Hindlimb muscle (tissue), 1 donor: ENCODE measurements at places on chromosomes 3 and 15.

DNA sequence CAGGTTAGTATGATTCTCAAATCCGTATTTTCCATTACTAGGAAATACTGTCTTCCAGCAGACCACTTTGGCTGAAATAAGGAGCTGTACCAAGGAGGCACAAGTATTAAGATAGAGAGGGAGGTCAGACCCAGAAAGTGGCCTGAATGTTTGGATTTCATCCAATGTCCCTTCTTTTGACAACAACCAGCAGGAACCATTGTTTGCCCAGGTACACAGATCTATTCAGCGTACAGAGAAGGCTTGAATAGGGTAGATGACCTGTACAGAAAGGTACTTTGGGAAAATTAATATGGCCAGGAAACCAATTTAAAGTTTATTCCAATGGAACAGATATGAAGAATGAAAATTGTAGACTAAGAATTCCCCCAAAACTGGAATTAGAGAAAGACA is 12.6 kb downstream of the MTHFS start:
- no peak for DNase-seq

DNA sequence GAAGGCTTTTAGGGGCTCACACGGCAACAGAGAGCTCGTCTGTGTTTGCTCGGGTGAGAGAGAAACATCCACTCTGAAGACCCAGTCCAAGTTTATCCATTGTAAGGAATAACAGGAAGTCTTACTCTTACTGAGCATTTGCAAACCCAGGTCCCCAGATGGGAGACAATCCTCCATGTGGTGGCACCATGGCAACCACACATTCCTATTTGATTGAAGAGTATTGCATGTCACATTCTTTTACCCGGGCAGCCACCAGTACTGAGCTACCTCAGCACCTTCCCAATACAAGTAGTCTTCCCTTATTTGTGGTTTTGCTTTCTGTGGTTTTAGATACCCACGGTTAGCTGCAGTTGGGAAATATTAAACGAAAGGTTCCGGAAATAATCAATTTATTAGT is 302.9 kb upstream of the RASGRP1 start:
- DNase-seq, result no peak

GRCh38 chr15:86062646-86063243 is 16.9 kb upstream of the AGBL1 start:
- no peak for DNase-seq

GRCh38 chr15:80578206-80578595 is 116.9 kb upstream of the ABHD17C start:
- DNase-seq, result no peak

- DNase-seq, result peak; percentile 44
Measured at GRCh38 chr3:115512565-115513415, 110.5 kb upstream of the GAP43 start.

GRCh38 chr3:164779816-164780215 is 298.5 kb downstream of the SI start:
- no peak for DNase-seq

DNA sequence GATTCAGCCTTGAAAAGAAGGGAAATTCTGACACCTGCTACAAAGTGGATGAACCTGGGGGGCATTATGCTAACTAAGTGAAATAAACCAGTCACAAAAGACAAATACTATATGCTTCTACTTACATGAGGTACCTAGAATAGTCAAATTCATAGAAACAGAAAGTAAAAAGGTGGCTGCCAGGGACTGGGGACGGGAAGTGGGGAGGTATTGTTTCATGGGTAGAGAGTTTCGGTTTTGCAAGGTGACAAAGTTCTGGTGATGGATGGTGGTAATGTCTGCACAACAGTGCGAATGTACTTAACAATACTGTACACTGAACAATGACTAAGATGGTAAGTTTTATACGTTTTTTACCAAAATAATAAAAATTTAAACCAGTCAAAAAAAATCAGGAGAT is 4.8 kb downstream of the IDH2 start:
- DNase-seq, result no peak

- no peak for DNase-seq
Measured at GRCh38 chr3:87674397-87675161, 384.2 kb downstream of the CGGBP1 start.

GRCh38 chr15:85800478-85801123 is 5.9 kb upstream of the KLHL25 start:
- DNase-seq, result no peak

DNA sequence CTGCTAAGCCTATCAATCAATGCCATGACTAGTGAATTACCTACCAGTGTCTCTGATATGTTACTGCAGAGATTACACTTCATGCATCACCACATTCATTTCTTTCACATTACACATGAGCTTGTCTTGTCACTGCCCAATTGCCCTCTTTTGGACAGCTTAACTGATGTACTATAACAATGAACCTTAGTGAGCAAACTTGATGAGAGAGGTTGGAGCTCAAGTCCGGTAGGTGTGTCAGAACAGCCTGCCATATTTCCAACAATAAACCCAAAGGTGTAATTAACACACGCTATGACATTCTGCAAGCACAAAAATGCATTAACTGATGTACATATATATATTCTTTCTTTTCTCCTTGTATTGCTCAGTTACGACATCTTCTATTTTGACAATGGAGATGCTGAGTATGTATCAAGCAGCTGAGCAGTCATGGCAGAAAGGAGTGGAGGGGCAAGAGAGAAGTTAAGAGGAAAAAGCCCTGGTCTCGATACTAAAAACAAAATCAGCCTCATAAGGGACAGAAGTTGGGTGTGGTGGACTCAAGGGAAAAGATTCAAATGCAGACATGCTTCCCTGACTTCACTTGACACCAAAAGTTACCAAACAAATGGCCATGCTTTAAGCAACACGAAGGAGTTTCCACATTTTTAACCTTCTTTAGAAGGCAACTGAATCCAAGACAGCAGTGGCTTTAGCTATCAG is 538.2 kb downstream of the FOXP1 start:
- no peak for DNase-seq

GRCh38 chr3:58305882-58306711 is at the start of the genes HTD2 and RPP14:
Gene HTD2, plus strand, starts transcription at chr3:58306520. Its CDS starts 11,094 bp downstream, at chr3:58317614.
Gene RPP14, plus strand, starts transcription at chr3:58306245. Its CDS starts 4,085 bp downstream, at chr3:58310330.
- peak; percentile 99 for DNase-seq

DNA sequence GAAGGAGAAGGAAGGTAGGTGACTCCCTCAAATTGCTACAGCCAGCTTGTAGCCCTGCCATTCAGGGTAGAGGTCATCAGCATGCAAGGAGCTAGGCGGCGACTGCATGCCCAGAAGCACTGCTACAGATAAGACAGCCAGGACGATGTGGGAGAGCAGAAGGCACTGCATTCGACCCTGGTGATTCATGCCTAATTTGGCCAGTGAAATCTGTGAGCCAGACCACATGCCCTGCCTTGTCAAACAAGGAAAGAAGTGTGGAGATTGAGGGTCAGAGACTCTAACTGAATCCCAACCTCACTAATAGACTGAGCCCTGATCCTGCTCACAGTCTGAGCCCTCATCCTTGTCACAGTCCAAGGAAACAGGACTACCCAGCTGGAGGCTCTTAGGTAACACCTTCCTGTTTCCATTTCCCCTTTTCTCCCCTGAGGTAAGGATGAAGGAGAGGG is 86.6 kb downstream of the LINGO1 start:
- DNase-seq, result no peak

- DNase-seq, result no peak
Measured at GRCh38 chr15:74233851-74234597, 2.1 kb upstream of the CCDC33 start.

- no peak for DNase-seq
Measured at GRCh38 chr3:59563072-59563605, 513.3 kb upstream of the CFAP20DC start.

- DNase-seq, result no peak
Measured at GRCh38 chr3:156551261-156551660, 3.7 kb downstream of the SSR3 start.

- no peak for DNase-seq
Measured at GRCh38 chr3:182671942-182672341, 121.4 kb upstream of the ATP11B start.

DNA sequence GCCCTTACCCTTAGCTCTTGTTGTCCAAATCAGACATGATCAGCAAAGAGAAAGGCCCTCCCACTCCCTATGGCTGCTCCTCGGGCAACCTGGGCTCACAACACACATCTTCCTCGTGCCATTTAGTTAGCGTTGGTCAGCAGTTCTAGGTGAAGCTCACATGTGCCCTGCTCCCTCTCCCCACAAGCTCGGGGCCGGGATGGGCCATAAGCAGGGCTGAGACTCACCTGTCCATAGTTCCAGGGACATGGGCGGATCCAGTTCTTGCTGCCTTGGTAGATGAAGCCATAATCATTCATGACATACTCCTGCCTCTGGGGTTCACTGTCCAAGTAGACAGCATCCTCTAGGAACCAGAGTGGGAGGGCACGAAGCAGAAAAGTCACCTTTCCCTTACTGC is 10.4 kb downstream of the TGM5 start:
- DNase-seq, result no peak

GRCh38 chr3:170410428-170411029 is 8.1 kb upstream of the CLDN11 start:
- DNase-seq, result no peak

- peak; percentile 83 for DNase-seq
Measured at GRCh38 chr15:65245096-65245856, 34.0 kb upstream of the CILP start.

DNA sequence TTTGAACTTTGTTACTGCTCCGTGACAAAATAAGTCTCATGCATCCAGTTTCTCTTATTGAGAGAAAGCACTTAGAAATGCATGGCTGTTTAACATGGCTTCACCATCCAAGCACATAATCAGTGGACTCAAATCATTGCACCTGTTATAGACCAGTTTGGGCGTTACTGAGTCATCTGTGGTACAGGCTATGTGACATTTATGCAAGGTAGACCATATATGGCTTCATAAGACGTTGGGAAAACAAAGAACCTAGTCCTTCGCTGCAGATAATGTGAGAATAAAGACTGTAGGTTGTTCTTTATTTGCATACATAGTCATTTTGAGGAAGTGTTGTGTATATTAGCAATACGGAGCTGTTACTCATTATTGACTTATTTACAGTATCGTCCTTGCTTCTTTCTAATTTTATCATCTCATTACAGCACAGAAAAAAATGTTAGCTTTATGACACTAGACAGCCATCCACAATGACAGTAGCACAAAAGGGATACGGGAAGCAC is 374.7 kb downstream of the IL5RA start:
- no peak for DNase-seq

DNA sequence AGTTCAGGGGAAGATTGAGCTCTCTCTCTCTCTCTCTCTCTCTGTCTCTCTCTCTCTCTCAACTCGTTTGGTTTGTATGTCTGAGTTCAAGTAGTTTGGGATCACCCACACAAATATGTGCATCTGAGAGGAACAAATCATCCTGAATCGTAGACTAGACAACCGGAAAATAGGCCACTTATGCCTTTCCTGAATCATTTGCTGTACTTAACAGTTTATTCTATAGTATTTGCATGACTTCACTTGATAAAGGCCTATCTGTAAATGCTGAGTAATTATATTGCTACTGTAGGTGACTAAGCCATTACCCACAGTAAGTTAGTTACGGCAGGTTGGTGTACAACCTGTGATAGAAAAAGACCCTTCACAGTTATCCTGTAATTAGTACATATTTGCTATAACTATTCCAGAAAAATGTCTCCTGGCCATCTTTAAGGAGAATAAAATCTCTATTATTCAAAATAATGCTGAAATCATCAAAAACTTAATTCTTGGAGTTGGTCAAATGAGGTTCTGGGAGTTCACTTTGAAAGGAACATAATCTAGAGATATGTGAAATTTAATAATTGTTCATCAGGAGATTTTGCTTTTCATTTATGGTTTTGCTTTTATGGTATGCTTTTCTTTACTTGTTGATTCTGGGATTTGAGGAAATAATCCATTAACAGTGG is 31.1 kb downstream of the OXSM start:
- no peak for DNase-seq

- no peak for DNase-seq
Measured at GRCh38 chr3:122097141-122097540, 42.0 kb downstream of the CD86 start.
